ENCODE measurements at places on chromosomes 3 and 15.

DNA sequence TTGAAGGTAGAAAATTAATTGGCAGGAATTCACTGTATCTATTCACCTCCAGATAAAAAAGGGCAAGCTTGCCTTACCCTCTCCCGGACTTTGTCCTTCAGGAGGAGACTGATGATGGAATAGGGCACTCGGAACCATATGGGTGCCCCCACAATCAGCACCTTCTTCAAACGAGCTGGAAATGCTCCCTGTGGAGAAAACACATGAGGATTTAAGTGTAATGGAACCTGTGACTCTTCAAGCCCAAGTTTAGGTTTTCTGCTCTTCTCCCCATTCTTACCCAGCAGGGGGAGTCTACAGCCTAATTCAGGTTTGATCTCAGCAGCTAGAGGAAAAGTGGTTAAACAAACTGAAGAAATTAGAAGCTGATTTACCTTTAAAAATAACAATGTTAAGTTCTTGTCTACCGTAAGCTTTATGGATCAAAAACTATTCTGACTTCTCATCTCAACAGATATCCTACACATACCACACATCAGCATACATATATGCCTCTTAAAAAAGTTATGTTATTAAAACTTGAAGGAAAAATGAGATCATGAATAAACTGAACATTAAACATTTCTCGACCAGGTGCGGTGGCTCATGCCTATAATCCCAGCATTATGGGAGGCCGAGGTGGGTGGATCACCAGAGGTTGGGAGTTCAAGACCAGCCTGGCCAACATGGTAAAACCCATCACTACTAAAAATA, 57.5 kb upstream of the SIN3A start:
- no peak for DNase-seq

- DNase-seq = no peak
Measured at GRCh38 chr3:33936921-33937525, 138.6 kb downstream of the PDCD6IP start.

DNA sequence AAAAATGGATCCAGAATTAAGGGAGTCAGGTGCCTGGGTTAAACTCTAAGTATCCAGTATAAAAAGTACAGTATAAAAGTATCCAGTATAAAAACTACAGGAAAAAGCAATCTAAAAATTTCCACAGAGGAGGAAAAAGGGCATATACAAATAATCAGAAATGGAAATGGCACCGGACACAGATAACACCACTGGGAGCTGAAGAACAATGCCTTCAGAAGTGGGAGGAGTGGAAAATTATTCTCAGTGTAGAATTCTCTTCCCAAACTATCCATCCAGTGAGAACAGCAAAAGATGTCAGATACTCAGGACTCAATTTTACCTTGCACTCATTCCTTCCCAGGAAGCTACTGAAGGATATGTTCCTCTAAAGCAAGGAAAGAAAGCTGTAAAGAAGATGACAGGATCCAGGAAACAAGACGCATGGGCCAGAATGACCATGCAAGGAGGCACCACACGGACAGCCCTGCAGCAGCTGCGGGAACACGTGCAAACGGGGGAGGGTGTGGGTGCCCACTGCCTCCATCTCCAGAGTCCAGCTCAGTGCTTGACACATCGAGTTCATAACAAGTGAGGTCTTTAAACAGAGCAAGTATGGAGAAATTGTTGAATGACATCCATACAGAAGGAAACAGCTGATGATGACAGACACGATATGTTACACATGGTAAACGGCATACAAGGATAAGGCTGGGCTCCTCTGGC, 68.5 kb downstream of the CHSY1 start:
- no peak for DNase-seq

DNA sequence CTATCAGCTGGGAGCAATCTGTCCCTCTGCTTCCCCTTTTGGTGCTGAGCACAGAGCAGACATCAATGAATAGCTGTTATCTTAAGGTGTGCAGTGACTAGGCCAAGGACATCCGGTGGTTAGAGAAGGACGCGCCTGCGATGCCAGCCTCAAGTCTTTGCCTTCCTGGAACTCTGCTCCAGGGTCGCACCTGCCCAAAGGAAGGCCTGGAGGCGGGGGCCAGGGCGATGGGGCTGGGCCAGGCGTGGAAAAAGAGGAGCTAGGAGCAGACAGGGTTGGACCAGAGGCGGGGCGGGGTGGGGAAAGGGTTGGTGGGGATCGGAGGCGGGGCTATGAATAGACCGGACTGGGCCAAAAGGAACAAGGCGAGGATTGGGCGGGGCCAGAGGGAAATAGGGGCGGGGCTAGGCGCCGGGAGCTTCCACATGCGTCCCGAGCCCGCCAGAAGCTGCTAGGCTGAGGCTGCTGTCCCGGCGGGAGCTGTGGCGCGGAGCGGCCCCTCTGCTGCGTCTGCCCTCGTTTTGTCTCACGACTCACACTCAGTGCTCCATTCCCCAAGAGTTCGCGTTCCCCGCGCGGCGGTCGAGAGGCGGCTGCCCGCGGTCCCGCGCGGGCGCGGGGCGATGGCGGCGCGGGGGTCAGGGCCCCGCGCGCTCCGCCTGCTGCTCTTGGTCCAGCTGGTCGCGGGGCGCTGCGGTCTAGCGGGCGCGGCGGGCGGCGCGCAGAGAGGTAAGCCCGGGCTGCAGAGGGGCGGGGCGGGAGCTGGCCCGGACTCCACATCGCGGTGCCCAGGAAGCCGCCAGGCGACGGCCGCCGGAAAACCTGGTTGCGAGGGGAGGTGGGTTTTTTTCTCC, at the start of gene CHRNA5:
Gene CHRNA5, plus strand, starts transcription at position 424 of the 854 bp plus-strand sequence. Its CDS starts 200 bp downstream, at position 624.
- peak; percentile 94 for DNase-seq

- DNase-seq = no peak
Measured at GRCh38 chr3:15585111-15585845, 16.1 kb downstream of the HACL1 start.

- no peak for DNase-seq
Measured at GRCh38 chr3:115348412-115348811, 201.3 kb upstream of the ZBTB20 start.

DNA sequence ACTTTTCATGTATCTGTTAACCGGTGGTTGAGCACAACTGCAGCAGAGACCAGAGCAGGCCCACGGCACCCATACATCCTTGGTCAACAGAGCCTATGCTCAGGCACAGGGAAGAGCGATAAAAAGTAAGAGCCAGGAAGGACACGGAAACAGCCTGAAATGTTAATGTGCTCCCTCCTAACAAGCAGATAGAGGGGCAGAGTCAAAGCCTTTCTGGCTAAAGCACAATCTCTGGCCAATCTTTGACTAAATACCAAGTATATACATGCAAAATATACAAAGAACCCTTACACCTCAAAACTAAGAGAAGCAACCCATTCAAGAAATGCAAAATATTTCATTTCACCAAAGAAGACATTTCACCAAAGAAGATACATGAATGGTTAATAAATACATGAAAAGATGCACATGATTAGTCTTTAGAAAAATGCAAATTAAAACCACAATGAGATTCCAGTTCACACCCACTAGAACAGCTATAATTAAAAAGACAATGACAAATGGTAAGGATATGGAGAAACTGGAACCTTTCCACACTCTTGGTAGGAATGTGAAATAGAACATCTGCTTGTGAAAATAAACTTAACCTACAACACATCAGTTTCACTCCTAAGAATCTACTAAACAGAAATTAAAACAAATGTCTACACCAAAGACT, 88.0 kb downstream of the OSBPL10 start:
- no peak for DNase-seq

- DNase-seq = no peak
Measured at GRCh38 chr3:25493246-25493645, 65.2 kb downstream of the RARB start.

DNA sequence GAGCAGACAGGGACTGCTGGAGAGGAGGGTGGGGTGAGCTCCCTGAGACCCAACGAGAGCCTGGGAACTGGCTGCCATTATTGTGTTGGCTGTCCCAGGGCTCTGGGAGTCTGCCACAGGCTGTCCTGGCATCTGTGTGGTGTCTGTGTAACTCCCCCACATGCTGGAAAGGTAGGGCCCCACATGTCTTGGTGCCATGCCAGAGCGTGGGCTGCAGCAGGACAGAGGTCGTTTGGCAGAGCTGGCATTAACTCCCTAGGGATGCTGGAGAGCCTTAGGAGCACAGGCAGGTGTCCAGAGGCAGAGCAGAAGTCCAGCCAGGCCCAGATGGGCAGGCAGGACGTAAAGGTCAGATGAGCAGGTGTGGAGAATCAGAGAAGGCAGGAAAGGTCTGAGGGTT, 9.7 kb downstream of the TIMP4 start:
- no peak for DNase-seq

GRCh38 chr3:142723665-142723967, 218 bp upstream of the TRPC1 start:
- DNase-seq = no peak

DNA sequence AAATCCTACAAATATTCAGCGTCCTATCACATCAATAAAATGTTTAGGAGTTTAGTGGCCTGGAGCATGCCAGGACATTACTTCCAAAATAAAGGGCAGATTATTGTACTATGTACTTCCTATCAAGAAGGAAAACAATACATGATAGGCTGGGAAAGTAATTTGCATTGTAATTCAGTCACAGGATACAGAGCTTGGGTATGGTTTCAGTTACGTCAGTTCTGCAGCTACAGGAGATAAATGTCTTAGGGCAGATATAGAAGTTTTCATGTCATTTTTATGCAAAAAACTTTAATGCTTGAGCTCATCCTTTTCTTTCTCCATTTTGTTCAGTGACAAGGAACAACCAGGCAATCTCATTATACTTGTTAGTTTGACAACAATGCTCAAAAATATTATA, 155.2 kb downstream of the NFKBIZ start:
- DNase-seq = no peak

GRCh38 chr15:33378866-33379480, 68.2 kb downstream of the RYR3 start:
- DNase-seq = no peak

GRCh38 chr3:13308380-13308801, 111.7 kb downstream of the NUP210 start:
- DNase-seq = peak; percentile 14

- peak; percentile 28 for DNase-seq
Measured at GRCh38 chr3:16884084-16884747, 539 bp upstream of the PLCL2 start.

- no peak for DNase-seq
Measured at GRCh38 chr3:188421151-188421821, 267.3 kb downstream of the LPP start.

DNA sequence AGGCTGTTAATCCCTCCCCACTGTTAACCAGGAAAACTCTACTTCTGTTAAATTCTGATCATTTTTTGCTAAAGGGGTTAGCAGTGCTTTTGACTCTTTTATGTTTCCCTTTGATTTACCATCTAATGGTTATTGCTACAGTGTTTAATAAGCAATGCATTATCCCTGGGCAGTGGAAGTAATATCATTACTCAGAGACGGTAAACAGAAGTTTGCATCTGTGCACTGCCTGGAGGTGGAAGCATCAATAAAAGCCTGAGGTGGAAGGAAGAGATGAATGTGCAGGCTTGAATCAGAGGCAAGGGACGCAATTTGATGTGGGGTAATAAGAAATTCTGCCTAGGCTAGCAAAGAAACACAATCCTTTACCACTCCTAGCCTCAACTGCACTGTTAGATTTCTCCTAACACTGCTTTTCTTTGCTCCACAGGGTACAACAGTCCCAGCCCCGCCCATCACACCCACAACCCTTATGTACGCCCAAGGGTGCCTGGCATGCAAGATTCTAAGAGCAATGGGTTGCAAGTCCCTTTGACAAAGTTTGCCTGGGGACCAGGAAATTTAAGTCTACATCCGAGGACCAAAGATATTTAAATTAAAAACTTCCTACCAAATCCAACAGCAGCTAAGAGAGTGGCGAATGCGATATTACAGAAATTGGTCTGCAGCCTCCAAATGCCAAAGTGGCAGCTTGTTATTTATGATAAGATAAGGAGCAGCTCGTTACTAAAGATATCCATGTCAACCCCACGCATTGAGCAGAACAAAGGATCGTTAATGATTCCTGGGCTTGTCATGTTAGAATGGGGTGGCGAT, 261.4 kb downstream of the FHIT start:
- DNase-seq = no peak

DNA sequence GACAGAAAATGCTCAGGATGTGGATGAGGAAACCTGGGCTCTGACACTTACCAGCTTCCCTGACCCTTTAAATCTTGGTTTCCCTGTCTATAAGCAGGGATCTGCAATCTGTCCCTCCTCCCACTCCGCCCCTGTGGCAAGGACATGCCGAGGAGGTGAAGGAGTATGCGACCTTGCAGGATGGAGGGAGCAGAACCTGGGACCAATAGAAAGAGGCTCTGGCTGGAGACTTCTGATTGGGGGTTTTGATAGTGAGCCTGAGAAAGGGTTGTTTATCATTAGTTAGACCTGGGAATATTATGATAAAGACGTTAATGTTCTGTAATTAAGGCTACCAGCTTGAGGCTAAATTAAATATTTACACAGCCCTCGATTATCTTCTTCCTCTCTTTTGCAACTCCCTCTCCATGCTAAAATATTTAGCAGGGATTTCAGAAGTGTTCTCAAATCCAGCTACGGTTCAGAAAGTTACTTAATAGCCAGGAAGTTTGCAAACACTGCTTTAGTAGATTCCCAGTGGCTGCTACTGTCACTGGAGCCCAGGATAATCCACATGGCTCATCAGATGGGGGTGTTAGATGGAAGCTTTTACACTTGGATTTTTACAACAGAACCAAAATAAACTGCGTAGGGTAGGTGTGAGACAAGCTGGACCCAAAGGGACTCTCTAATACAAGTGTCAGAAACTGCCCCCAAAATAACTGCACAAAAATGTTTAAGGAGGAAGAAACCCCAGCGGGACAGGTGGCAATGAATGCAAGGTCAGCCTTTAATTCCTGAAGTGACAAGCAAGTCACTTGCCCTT, 9.2 kb upstream of the PAQR5 start:
- no peak for DNase-seq

GRCh38 chr3:194730365-194730764, 44.7 kb downstream of the FAM43A start:
- DNase-seq = peak; percentile 49

- DNase-seq = no peak
Measured at GRCh38 chr3:192899540-192899982, 18.1 kb downstream of the MB21D2 start.

- DNase-seq = no peak
Measured at GRCh38 chr3:17840126-17840525, 97.7 kb upstream of the TBC1D5 start.

DNA sequence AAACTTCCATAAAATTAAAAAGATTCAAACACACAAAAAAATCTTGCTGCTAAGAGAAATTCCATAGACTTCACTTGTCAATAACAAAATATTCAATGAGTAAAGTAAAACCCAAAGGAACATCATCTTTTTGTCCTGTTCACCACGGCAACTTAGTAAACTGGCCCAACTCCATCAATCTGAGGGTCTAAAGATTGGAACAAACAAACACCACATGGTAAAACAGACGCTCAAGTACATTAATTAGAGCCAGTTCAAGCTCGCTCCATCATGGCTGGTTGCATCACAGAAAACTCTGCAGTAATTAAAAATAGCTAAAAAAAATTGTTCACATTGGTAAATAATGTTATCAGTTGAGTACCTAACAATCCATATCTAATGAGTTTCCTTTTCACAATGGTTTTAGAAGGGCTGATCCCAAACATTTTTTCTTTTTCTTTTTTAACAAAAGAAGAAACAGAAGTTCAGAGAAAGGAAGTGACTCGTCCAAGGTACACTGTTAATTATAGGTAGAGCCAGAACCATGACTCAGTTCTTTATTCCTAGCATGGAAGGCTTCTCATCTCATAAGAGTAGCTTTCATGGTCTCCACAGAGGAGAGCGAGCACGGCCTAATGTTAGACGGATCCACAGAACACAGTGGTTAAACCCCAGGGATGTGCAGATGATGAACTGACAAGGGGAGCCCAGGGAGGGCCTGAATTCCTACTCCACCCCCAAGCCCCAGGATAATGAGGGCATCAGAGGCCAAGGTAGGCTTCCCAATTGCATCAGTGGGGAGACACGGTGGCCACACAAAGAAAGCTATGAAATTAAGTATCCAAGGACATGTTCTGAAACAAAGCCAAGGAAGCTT, 79.2 kb upstream of the ARHGEF3 start:
- no peak for DNase-seq
